ENCODE measurements at places on chromosomes 7 and 10. TPM values are rescaled to one million over a fixed set of nuclear protein-coding genes. Genes with fewer than 3 reads are reported as not detected.

SLC13A1 gene
- total RNA-seq, result not detected

OR2A12 gene
- total RNA-seq, result not detected

TFR2 gene
- total RNA-seq, result 9.2 TPM

UCN3 gene
- total RNA-seq, result not detected

TSPAN12 gene
- 16.8 TPM for total RNA-seq

CNNM1 gene
- 6.5 TPM for total RNA-seq

APBB1IP gene
- total RNA-seq, result 3.7 TPM

TUBAL3 gene
- total RNA-seq, result not detected

CPXM2 gene
- 4.8 TPM for total RNA-seq

LIMK1 gene
- 30.4 TPM for total RNA-seq

ATAD1 gene
- total RNA-seq, result 94.6 TPM

DYNC1I1 gene
- 51.2 TPM for total RNA-seq

CAV2 gene
- total RNA-seq, result 12.2 TPM

ZNF316 gene
- total RNA-seq, result 17.3 TPM

MRPL32 gene
- 51.7 TPM for total RNA-seq

BAZ1B gene
- total RNA-seq, result 52.1 TPM

C10orf105 gene
- 2.1 TPM for total RNA-seq

CSGALNACT2 gene
- total RNA-seq, result 52.1 TPM

ASB15 gene
- not detected for total RNA-seq

Measured in diencephalon (tissue), 1 donor.